ENCODE measurements at places on chromosomes 7 and 10. TPM values are rescaled to one million over a fixed set of nuclear protein-coding genes. Genes with fewer than 3 reads are reported as not detected.

The ALKBH4 gene
- total RNA-seq: 27.0 TPM

The ING3 gene
- 20.8 TPM for total RNA-seq

The UNCX gene
- not detected for total RNA-seq

The SPDYE8 gene
- total RNA-seq: not detected

The NUTM2A gene
- total RNA-seq: 9.5 TPM

The RBM20 gene
- 0.41 TPM for total RNA-seq

The MBL2 gene
- not detected for total RNA-seq

The LIPN gene
- not detected for total RNA-seq

The FAM25C gene
- total RNA-seq: not detected

The CFTR gene
- total RNA-seq: 5.6 TPM

The MAT1A gene
- not detected for total RNA-seq

The GALNT17 gene
- 58.1 TPM for total RNA-seq

The ZFAND4 gene
- total RNA-seq: 36.9 TPM

GRCh38 chr7:22859641-22860290 is 37.1 kb upstream of the TOMM7 start:
- H3K4me1 ChIP-seq: peaks cover 4% of the 10 kb centered on the region
- no peak overlapping the region for H3K27ac ChIP-seq
- no peak overlapping the region for H3K4me3 ChIP-seq
- H3K27me3 ChIP-seq: no peaks in the 10 kb centered on the region
- no peak for DNase-seq

DNA sequence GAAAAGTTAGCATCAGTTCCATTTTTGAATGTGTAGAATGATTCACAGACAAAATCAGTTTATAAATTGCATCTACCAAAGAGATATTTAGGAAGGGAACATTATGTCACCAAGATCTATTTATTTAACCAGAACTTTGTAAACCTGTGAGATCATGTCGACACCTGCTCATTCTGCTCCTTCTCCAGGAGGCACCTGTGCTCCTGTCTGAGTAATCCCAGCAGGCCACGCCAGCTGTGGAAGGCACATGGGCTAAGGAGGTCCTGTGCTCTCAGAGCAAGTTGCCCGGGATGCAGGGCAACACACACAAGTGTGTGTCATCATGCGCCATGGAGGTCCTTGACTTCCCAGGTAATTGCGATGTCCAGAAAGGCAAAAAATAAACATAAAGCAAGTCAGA is 45.5 kb upstream of the ADARB2 start:
- no peak overlapping the region for H3K4me3 ChIP-seq
- H3K4me1 ChIP-seq: no peaks in the 10 kb centered on the region
- no peak overlapping the region for H3K27ac ChIP-seq
- no peak for DNase-seq

DNA sequence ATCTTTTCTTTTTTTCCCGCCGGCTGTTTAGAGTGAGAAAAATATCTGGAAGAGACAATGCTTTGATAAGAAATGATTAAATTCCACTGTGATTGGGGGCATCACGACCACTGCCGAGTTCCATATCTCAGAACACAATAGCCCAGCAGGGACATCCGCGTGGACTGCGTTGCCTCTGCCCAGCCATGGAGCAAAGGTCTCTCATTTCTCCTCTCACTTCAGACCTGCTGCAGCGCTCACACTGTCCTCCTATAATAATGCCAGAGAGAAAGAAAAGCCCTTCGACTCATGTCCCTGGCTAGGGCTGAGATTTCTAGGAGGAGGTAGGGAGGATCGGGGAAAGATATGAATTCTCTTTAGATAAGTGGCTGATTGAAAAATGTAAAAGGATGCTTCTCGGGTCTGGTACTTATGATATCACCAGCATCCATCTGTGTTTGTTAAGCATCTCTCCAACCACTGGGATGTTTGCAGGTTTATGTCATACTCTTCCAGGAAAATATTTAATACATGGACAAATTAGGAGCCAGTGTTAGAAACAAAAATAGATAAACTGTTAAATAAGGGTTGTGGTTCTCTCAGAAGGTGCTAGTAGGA is 472.9 kb upstream of the AKR1E2 start:
- H3K27ac ChIP-seq: no peak overlapping the region
- peaks cover 7% of the 10 kb centered on the region for H3K4me1 ChIP-seq
- no peak overlapping the region for H3K4me3 ChIP-seq
- DNase-seq: no peak
- H3K27me3 ChIP-seq: no peaks in the 10 kb centered on the region

DNA sequence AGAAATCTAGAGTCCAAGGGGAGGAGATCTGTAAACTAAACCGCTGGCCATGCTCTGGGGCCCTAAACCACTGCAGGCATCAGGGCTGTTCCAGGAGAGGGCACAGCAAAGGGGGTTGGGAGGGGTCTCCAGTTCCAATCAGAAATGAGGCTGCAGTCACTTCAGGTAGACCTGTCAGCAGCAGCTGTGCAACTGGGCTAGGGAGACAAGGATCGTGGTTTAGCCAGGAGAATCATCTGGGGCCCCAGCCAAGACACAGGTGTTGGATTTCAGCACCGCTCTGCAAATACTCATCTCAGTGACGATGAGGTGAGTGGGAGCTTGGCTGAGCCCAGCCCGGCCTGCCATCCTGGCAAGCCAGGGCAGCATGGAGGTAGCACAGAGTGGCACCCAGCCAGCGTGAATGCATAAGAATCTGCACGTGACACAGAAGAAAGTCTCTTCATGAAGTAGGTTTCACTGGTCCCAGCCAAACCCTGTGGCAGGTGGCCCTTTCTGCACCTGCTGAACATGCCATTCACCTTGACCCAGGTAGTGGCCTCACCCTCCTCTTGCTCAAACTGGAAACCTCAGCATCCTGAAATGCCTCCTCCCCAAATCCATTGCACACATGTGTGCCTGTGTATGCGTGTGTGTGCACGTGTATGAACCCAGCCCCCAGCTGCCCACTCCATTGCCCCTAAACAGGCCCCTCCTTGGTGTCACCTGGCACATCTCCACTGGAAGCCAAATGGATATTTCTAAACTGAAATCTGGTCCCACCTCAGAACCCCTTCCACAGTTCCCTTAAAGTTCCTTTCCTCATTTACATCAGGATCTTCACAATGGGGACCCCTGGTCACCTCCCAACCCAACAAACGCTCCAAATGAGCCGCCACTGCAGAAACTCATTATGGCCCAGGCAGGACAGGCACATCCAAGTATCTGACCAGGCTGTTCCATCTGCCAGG is 9.6 kb downstream of the GPRIN2 start:
- no peak overlapping the region for H3K4me3 ChIP-seq
- DNase-seq: peak; percentile 21
- no peaks in the 10 kb centered on the region for H3K36me3 ChIP-seq
- H3K4me1 ChIP-seq: no peaks in the 10 kb centered on the region

- no peaks in the 10 kb centered on the region for H3K27me3 ChIP-seq
- H3K4me1 ChIP-seq: no peaks in the 10 kb centered on the region
- no peak for DNase-seq
- H3K27ac ChIP-seq: no peak overlapping the region
- no peaks in the 10 kb centered on the region for H3K36me3 ChIP-seq
- no peak overlapping the region for H3K4me3 ChIP-seq
Measured at GRCh38 chr7:20577441-20578071, 37.9 kb upstream of the ABCB5 start.

GRCh38 chr10:112755446-112756234 is 194.4 kb upstream of the TCF7L2 start:
- H3K36me3 ChIP-seq: no peaks in the 10 kb centered on the region
- H3K27ac ChIP-seq: no peak overlapping the region
- peaks cover 3% of the 10 kb centered on the region for H3K4me1 ChIP-seq

DNA sequence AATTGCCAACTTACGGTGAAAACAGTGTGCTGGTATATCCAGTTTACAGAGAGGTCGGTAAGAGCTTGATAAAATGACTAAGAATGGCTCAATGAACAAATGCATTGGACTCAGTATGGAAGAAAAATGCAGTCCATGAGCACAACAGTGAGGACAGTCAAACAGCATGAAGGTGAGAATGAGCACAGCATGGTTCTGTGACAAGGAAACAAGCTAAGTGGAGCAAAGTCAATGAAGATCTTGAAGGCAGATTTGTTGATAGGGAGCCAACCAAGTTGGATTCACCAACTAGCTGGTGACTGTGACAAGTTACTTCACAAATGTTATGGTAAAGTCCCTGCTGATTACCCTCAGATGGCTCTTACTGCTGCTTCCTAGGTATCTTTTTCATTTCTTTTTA is 75.9 kb downstream of the SHOC2 start:
- no peaks in the 10 kb centered on the region for H3K36me3 ChIP-seq
- H3K27me3 ChIP-seq: no peaks in the 10 kb centered on the region
- no peaks in the 10 kb centered on the region for H3K4me1 ChIP-seq
- H3K27ac ChIP-seq: no peak overlapping the region

- no peaks in the 10 kb centered on the region for H3K4me1 ChIP-seq
- no peaks in the 10 kb centered on the region for H3K27me3 ChIP-seq
- no peak for DNase-seq
- H3K36me3 ChIP-seq: no peaks in the 10 kb centered on the region
- H3K27ac ChIP-seq: no peak overlapping the region
Measured at GRCh38 chr10:89454561-89455347, 40.4 kb downstream of the IFIT5 start.

GRCh38 chr10:58091886-58092285 is 175.8 kb downstream of the IPMK start:
- no peak for DNase-seq
- no peak overlapping the region for H3K27ac ChIP-seq
- H3K27me3 ChIP-seq: no peaks in the 10 kb centered on the region
- H3K4me3 ChIP-seq: no peak overlapping the region
- H3K36me3 ChIP-seq: no peaks in the 10 kb centered on the region

- no peaks in the 10 kb centered on the region for H3K36me3 ChIP-seq
- H3K27ac ChIP-seq: no peak overlapping the region
- DNase-seq: no peak
- no peaks in the 10 kb centered on the region for H3K4me1 ChIP-seq
- H3K27me3 ChIP-seq: no peaks in the 10 kb centered on the region
Measured at GRCh38 chr10:131198843-131199242, 112.7 kb downstream of the TCERG1L start.

DNA sequence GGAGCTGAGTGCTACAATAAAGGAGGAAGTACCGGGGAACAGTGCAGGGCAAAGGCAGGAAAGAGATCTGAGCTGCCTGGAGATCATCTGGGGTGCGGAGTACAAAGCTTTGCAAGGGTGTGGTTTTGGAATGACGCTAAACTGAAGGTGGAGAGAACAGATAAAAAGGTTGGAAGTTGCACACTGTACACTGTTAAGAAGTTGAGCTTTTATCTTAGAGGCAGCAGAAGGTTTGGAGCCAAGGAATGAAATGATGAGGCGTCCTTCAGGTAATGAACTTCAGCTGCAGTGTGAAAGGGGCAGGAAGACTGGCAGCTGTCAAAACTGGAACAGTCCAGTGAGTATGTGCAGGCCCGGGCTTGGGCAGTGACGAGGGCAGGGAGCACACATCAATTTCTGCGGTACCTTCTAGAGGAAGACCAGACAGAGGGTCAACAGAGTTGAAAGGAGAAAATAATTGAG is 7.2 kb upstream of the ANKRD61 start:
- no peak for DNase-seq
- H3K36me3 ChIP-seq: peaks cover 10% of the 10 kb centered on the region
- no peaks in the 10 kb centered on the region for H3K27me3 ChIP-seq
- no peak overlapping the region for H3K27ac ChIP-seq

DNA sequence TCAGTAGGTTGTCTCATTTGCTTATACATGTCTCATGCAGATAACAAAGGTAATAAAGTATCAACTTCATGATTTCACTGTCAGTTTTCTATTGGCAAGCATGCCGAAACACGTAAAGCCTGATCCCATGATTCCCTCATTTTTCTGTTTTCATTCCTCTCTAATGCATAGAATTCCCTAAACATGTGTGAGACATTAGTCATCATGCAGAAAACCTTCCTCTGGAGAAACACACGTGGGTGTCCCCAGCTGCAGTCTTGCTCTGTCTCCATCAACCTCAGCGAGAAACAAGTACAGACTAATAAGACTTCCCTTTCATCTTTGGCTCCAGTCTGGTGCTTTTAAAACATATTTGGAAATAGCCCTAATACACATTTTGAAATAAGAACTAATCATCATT is 432.7 kb upstream of the VSTM2A start:
- no peak overlapping the region for H3K4me3 ChIP-seq
- H3K27ac ChIP-seq: no peak overlapping the region
- no peaks in the 10 kb centered on the region for H3K36me3 ChIP-seq

DNA sequence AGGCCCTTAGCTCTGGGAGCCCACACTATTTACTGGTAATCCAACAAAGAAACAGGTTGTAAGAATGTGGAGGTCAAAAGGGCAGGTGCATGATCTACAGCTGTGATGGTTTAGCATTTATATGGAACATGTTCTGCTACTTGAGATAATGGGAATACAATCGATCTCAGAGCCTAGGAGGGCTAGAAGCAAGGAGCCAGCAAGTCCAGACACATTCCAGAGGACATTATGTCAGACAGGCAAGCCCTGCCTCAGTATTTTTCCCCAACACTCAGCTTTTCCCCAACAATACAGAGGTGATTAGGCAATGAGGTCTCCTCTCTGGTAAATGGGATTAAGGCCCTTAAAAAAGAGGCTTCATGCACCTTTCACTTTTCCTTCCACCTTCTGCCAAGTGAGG is 21.4 kb upstream of the GNAT3 start:
- no peaks in the 10 kb centered on the region for H3K27me3 ChIP-seq
- no peak overlapping the region for H3K4me3 ChIP-seq
- no peak overlapping the region for H3K27ac ChIP-seq
- no peaks in the 10 kb centered on the region for H3K36me3 ChIP-seq

DNA sequence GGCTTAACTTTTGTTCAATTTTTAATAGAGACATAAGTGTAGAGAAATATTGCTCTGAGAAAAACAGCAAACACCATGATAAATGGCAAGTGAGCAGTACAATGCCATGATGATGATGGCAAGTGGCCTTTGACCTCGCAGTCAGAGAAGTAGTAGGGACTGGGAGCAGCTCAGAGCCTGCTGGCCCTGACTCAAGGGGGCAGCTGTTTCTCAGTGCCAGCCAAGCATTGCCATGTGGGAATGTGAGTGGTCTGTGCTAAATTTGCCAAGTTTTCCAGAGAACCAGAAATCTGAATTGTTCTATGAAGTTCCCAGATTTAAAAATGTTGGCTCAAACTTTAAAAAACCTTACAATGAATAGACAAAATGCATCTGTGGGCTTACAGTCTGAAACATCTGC is 187.9 kb downstream of the BICC1 start:
- H3K27ac ChIP-seq: no peak overlapping the region
- H3K27me3 ChIP-seq: no peaks in the 10 kb centered on the region
- H3K4me1 ChIP-seq: no peaks in the 10 kb centered on the region
- no peak overlapping the region for H3K4me3 ChIP-seq
- no peaks in the 10 kb centered on the region for H3K36me3 ChIP-seq

DNA sequence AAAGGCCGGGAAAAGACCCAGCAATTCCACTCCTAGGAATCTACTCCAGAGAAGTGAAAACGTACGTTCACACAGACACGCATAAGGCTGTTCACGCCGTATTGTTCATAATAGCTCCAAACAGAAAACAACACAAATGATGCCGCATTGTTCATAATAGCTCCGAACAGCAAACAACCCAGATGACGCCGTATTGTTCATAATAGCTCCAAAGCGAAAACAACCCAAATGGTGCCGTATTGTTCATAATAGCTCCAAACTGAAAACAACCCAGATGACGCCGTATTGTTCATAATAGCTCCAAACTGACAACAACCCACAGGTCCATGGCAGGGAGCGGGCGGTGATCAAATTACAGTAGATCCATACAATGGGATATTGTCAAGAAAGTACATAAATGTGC is 85.2 kb upstream of the DNAAF5 start:
- no peaks in the 10 kb centered on the region for H3K36me3 ChIP-seq
- DNase-seq: no peak
- no peak overlapping the region for H3K4me3 ChIP-seq
- no peaks in the 10 kb centered on the region for H3K4me1 ChIP-seq

All from prostate gland (tissue), 2 donors.